Esophagus squamous epithelium (tissue), 5 donors: ENCODE measurements at places on chromosomes 1 and 21.

DNA sequence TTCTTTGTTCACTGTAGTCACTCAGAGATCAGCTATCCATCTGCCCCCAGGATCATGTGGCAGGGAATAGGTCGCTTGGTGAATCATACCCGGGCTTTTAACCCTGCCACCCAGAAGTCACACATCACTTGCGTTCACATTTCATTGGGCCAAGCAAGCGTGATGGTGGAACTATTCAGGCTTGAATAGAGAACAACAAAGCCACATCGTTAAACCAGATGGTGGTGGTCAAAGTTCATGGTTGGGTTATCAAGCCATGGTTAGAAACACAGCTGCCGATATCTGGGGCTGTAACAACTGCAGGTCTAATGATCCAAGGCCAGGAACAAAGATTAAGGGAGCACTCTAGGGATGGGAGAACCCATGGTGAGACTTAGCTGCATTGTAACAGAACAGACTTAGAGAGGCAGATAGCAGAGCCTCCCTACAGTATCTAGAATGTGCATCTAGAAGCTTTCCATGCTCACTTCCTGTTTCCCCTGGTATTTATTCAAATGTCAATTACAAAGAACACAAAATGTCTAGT lies 40.0 kb upstream of the PTPRC start:
- DNase-seq = no peak

GRCh38 chr1:201320168-201320788 lies 37.0 kb downstream of the PKP1 start:
- DNase-seq = no peak

- DNase-seq = no peak
Observed at GRCh38 chr1:10522322-10522860, 47.6 kb downstream of the PEX14 start.

GRCh38 chr1:175244206-175244605 lies 51.6 kb upstream of the KIAA0040 start:
- DNase-seq = no peak

- DNase-seq = no peak
Observed at GRCh38 chr1:59072583-59072947, 224.3 kb upstream of the FGGY start.
